H7 (cell line): ENCODE measurements at places on chromosomes 16 and 17. TPM values are rescaled to one million over a fixed set of nuclear protein-coding genes. Genes with fewer than 3 reads are reported as not detected.

- DNase-seq: peak; percentile 86
Observed at GRCh38 chr16:28610595-28611191, 849 bp upstream of the SULT1A1 start.

DNA sequence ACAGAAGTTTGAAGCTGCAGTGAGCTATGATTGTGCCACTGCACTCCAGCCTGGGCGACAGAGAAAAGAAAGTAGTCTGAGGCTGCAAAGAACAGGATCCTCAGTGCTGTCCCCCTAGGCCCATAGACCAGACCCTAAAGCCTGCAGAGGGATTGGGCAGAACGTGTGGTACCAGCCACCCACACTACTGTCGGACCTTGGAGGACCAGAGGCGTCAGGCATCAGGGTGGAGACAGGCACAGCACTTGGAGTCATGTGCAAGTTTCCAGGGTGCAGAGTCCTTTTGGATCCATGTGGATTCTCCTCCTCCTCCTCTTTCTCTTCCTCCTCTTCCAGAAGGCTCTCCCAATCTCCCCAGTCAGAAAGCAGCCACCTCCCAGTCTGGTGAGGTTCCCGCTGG is 2.2 kb downstream of the SDR42E2 start:
- DNase-seq: no peak

GRCh38 chr17:49337884-49338283 is 24.2 kb downstream of the ZNF652 start:
- DNase-seq: no peak

GRCh38 chr16:67104845-67105244 is 4.9 kb upstream of the PHAF1 start:
- DNase-seq: no peak

The PRCD gene
- total RNA-seq: 0.70 and 0.83 TPM in 2 replicates

The LRRC75A gene
- total RNA-seq: 3.3 and 5.9 TPM in 2 replicates
